Aorta (tissue), 5 donors: ENCODE measurements at places on chromosomes 6 and 20.

DNA sequence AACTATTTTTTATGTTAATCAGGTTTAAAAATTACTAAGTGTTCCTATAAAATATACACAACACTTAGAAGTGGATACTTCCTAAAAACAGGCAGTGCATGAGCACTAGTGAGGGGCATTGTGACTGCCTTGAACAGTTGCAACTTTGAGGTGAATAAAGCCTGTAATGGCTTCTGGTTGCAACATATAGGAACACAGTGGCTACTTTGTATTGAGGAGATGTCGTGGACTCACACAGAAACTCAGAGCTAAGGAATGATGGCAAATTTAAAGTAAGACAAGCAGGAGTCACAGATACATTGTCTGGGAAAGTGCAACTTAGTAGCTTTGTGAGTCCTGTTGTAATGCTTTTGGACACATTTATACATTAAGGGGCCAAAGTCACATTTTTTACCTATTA lies 861 bp upstream of the HLA-A start:
- no peak for DNase-seq

- DNase-seq = no peak
Measured at GRCh38 chr6:79378957-79379356, 144.5 kb upstream of the HMGN3 start.

GRCh38 chr6:166697113-166697512 lies 70.1 kb upstream of the RPS6KA2 start:
- DNase-seq = no peak

- no peak for DNase-seq
Measured at GRCh38 chr6:170404036-170404435, 97.5 kb downstream of the FAM120B start.

DNA sequence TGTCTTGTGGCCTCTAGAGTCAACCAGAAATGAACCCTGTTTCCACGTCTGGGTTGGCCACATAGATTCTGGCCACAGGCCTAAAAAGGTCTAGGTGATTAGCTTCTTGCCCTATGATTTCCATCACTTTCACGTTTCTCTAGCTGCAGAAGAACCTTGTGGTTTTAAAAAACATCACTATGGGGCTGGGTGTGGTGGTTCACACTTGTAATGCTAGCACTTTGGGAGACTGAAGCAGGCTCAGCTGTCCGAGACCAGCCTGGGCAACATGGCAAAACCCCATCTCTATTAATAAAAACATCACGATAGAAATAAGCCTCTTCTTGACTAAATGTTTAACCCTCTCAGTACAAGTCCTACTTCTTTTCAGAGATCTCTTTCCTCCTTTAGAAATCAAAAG lies 27.6 kb downstream of the POLR1C start:
- DNase-seq = no peak

GRCh38 chr6:141077355-141078333 lies 1055.1 kb upstream of the GJE1 start:
- DNase-seq = no peak

GRCh38 chr6:17470202-17470937 lies 77.0 kb downstream of the CAP2 start:
- no peak for DNase-seq

- no peak for DNase-seq
Measured at GRCh38 chr6:126812651-126813050, 305.8 kb upstream of the RSPO3 start.

DNA sequence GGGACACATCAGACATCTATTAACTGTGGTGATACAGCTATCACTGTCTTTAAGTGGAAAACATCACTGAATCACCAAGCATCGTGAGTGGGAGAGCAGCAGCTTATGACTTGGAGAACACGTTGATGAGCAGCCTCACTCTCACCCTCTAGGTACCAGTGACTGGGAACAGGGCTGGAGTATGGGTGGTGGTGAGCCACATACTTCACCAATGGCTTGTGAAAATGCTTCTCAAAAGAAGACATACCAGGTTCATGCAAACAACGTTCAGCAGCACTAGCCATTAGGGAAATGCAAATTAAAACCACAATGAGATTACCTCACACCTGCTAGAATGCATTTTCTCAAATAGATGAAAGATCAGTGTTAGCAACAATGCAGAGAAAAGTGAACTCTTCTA lies 25.3 kb downstream of the SNX5 start:
- no peak for DNase-seq
